M059J (cell line): ENCODE measurements at places on chromosomes 16 and 17. TPM values are rescaled to one million over a fixed set of nuclear protein-coding genes. Genes with fewer than 3 reads are reported as not detected.

DNA sequence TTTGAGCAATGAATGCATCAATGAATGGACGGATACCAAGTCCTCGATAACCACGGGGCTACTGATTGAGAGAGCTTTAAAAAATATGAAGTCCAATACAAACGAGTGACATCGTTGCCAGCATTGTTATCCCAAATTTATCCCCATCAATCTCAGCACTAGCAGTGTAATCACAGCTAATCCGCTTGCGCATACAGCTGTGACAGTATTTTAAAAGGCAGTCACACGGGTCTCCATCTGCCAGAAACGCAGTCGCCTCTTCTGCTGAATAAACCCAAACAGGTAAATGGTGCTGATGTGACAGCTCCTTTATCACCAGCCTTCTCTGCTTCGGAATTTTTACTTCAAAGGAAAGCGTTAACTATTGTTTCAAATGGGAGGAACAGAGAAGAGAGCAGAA is 311.1 kb downstream of the XYLT1 start:
- DNase-seq: no peak

DNA sequence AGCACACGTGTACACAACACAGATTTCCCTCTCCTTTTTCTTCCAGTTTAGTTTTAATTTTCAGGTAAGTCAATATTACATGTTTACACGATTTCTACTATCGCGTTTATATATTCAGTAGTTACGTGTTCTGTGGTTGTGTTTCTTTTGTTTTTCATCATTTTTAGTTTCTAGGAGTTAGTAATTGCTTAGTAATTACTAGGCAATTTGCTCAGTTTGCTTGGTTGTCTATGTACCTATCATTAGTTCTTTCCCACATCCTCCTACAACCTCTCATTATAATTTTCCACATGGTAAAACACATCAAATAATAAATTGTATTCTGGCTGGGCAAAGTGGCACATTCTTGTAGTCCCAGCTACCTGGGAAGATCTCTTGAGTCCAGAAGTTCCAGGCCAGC is 24.6 kb upstream of the GUCY2D start:
- DNase-seq: no peak

Gene EFNB3
- 1.1 TPM in 2 replicates for total RNA-seq

Gene ITGAX
- total RNA-seq: 1.1 and 2.8 TPM in 2 replicates

GRCh38 chr17:21125862-21126261 is 902 bp upstream of the DHRS7B start:
- DNase-seq: no peak

DNA sequence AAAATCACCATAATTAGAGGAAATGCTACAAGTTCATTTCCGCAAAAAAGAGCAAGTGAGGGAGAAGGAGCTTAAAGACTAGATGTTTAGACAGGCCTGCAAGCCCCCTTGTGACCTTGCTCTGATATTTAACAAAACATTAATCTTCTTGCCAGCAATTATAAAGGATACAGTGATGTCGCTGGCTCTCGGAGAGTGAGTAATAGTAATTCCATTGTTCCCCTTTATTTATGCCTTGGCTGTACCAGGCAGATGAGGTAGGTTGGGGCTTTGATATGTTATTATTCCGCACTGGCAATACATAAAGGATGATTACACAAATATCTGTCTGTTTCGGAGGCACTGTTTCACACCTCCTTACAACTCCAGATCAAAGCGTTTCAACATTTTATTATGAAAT is 204.8 kb upstream of the SALL1 start:
- DNase-seq: no peak

Gene MT1H
- total RNA-seq: not detected in 2 replicates

Gene PYDC1
- not detected in 2 replicates for total RNA-seq

Gene MT4
- not detected in 2 replicates for total RNA-seq

- no peak for DNase-seq
Observed at GRCh38 chr16:10693889-10694288, 841 bp downstream of the TEKT5 start.

DNA sequence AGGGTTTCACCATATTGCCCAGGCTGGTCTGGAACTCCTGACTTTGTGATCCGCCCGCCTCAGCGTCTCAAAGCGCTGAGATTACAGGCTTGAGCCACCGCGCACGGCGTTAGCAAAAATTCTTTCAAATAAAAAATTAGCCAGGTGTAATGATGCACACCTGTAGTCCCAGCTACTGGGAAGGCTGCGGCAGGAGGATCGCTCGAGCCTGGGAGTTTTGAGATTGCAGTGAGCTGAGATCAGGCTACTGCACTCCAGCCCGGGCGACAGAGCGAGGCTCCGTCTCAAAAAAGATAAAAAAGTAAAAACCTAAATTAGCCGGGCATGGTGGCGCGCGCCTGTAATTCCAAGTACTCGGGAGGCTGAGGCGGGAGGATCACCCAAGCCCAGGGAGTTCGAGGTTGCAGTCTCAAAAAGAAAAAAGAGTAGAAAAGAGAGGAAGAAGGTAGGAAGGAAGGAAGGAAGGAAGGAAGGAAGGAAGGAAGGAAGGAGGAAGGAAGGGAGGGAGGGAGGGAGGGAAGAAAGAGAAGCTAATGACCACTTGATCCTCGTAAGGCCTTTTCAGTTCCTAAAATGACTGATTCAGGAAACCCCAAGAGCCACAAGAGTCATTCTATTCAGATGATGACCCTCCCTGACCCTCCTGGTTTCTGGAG is 59.2 kb downstream of the SRL start:
- no peak for DNase-seq

DNA sequence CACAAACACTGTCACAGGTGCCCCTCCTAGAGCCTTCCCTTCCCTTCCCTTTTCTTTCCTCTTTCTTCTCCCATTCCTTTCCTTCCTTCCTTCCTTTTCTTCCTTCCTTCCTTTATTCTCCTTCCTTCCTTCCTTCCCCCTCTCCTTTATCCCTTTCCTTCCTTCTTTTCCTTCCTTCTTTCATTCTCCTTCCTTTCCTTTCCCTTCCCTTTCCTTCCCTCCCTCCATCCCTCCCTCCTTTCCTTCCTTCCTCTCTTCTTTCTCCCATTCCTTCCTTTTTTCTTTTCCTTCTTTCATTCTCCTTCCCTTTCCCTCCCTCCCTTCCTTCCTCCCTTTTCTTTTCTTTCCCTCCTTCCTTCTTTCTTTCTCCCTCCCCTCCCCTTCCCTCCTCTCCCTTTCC is 170.0 kb downstream of the ENGASE start:
- DNase-seq: no peak

DNA sequence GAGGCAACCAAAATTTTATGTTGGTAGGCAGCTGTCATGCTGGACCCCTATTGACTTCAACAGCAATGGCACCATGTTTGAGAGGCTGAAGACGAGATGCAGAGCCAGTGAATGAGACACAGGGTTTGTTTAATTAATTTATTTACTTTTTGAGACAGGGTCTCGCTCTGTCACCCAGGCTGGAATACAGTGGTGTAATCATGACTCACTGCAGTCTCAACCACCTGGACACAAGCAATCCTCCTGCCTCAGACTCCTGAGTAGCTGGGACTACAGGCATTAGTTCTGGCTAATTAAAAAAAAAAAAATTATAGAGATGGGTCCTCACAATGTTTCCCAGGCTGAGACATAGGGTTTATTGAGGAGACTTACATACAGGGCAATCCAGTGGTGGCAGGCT is 36.2 kb upstream of the PPM1D start:
- DNase-seq: peak; percentile 37

GRCh38 chr17:17159571-17159970 is 46.6 kb downstream of the PLD6 start:
- no peak for DNase-seq

DNA sequence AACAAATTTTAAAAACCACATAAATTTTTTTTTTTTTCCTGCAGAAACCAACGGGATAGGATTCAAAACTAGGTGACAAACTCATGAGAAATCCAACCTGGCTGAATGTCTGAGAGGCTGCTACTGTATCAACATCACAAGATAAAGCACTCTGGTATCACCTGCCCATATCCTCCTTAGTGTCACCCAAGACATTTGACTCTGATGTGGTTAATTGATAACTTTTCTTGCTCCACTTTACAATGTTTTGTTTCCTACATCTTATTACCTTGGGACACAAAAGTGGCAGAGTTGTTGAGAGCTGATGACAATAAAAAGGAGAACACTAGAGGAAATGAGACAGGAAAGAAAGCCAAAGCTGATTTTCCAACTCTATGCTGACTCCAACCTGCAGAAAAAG is 4.0 kb upstream of the FBXL20 start:
- DNase-seq: no peak

DNA sequence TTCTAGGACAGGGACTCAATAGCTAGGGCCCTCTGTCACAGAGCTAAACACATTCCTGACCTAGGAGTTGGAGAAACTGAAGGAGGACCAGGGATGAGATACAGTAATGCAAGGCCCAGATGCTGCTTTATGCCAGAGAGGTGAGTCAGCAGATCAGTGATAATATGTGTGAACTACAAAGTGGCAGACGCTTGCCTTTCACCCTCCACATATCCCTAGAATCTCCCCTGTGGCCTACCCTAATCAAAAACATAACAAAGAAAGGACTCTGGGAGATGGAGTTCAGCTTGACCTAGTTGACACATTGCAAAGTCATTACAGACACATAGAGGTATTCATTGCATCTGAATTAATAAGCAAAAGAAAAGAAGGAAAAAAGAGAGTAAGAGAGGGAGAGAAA is 417.6 kb upstream of the DYNLRB2 start:
- peak; percentile 9 for DNase-seq

Gene TENT4B
- total RNA-seq: 7.0 and 10.6 TPM in 2 replicates
